ENCODE measurements at places on chromosomes 12 and 14. TPM values are rescaled to one million over a fixed set of nuclear protein-coding genes. Genes with fewer than 3 reads are reported as not detected.

DNA sequence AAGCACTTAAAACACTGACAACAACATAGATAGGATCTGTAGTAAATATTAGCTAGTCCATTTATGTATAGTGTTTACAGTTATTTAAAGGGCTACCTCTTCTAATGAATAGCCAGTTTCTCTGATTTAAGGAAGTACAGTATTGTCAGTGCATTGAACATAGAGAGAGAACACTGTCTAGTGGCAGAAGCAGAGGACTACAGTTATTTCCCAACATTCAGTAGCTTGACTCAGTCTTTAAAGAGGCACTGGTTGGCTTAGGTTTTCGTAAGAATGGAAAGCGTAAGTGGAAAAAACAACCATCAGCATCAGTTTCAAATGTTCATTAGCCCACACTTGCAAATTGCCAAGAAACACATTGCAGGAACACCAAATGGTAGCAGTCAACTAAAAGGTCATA, 125.0 kb upstream of the HMGA2 start:
- DNase-seq: no peak

GRCh38 chr12:9971181-9971580, at the start of gene CLEC12A:
CLEC12A (plus strand) TSS chr12:9971409; CDS start chr12:9971597, 188 bp downstream.
- no peak for DNase-seq

GRCh38 chr14:102661614-102662013, 69.2 kb downstream of the RCOR1 start:
- DNase-seq: no peak

- DNase-seq: no peak
Measured at GRCh38 chr12:29509503-29509902, 12.0 kb upstream of the OVCH1 start.

The OVCH1 gene
- total RNA-seq: not detected

The RDH16 gene
- total RNA-seq: 0.66 TPM

- no peak for DNase-seq
Measured at GRCh38 chr12:122202017-122202416, 1.5 kb upstream of the B3GNT4 start.

The ANKRD33 gene
- 1.6 TPM for total RNA-seq

DNA sequence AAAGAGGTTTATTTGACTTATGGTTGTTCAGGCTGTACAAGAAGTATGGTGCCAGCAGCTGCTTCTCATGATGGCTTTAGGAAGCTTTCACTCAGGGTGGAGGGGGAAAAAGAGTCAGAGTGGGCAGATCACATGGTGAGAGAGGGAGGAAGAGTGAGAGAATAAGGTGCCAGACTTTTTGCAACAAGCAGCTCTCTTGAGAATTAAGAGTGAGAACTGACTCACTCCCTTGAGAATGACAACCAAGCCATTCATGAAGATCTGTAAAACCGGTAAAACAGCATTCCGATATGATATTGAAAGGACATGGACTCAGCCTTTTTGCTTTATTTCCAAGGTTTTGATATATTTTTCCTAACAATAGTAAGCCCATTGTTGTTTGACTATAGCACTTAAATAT, 501.2 kb downstream of the GALC start:
- DNase-seq: no peak

DNA sequence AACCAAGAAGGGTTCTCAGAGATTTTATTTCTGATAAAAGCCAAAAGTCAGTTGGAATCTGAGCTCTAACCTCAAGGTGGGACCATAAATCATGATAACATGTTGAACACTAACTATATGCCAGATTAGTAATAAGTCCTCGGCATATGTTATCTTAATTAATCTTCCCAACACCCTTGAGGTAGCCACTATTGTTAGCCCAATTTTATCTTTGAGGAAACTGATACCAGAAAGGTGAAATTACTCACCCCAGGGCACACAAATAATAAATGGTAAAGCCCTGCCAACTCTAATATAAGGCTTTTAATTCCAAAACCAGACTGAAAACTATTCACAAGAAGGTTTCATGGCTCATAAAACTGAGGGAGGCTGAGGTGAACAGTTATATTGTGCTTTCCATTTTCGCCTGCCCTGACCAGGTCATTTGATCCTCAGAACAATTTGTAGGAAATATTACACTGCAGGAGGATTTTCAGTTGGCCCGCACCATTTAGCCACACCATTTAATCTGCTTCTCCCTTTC, 16.1 kb upstream of the NUAK1 start:
- no peak for DNase-seq

The OR6C6 gene
- total RNA-seq: not detected

The CD4 gene
- total RNA-seq: 0.81 TPM

DNA sequence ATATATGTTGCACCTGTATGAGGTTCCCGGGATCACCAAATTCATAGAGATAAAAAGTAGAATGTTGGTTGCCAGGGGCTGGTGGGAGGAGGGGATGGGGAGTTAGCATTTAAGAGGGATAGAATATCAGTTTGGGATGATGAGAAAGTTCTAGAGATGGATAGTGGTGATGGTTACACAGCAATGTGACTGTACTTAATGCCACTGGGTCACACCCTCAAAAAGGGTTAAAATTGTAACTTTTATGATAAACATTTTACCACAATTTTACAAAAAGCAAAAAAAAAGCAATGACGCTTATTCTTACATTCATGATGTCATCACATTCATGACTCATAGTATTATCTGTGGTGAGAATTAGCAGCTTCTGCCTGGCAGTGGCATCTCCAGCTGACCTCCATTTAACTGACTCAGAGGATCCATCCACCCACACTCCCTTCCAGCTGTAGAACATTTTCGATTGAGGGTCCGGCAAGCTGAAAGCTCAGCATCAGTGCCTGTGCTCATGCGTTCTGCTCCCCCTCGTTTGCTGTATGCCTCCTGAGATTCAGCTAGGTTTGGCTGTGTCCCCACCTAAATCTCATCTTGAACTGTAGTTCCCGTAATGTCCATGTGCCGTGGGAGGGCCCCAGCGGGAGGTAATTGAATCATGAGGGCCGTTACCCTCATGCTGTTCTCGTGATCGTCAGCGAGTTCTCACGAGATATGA, 64.8 kb upstream of the TMEM260 start:
- DNase-seq: no peak

DNA sequence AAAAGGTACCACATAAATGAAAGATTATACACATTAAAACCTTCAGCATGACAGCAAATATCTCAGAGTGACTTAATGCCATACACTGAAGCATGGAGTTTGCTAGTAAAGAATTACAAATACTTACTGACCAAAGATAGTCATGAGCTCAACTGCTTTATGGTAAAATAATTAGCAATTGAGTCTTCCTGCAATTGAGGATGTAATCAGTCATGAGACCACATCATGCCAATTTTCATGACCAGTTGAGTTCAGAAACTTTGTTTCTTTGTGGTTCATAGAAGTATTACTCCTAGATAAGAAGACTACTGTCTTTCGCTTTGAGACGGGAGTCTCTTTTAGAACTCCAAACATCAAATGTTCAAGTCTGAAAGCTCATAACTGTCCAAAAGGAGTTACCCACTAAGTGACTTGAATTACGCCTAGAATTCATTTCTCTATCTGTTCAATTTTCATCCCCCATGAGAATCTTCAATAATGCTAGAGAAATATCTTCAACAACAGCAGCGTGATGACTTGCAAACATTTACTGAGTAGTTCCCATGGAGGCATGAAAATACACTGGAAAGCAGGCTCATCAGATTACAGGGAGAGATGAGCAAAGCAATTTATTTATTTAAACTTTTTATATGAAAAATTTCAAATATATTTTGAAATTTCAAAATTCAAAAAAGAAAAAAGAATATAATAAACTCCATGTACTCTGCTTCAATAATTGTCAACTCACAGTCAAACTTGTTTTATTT, 120.0 kb downstream of the BTG1 start:
- no peak for DNase-seq

The NTS gene
- 219 TPM for total RNA-seq

GRCh38 chr12:93242154-93242972, 135.4 kb upstream of the NUDT4 start:
- no peak for DNase-seq

DNA sequence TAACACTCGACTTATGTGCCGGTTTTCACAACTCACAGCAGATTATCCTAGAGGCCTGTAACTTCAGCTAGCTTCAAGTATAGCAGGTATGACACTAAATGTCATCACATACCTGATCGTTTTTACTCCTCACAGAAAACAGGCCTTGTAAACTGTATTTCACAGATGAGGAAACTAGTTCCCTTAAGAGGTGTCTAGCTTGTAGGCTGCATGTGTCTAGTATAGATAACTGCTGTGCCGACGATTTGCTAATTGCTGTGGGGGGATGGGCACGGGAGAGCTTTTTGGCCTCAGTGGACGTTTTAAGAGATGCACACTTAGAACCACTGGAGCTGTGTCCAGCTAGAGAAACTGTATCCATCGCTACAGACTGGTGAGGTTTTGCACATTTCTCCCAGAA, 78.8 kb downstream of the PAPOLA start:
- no peak for DNase-seq

DNA sequence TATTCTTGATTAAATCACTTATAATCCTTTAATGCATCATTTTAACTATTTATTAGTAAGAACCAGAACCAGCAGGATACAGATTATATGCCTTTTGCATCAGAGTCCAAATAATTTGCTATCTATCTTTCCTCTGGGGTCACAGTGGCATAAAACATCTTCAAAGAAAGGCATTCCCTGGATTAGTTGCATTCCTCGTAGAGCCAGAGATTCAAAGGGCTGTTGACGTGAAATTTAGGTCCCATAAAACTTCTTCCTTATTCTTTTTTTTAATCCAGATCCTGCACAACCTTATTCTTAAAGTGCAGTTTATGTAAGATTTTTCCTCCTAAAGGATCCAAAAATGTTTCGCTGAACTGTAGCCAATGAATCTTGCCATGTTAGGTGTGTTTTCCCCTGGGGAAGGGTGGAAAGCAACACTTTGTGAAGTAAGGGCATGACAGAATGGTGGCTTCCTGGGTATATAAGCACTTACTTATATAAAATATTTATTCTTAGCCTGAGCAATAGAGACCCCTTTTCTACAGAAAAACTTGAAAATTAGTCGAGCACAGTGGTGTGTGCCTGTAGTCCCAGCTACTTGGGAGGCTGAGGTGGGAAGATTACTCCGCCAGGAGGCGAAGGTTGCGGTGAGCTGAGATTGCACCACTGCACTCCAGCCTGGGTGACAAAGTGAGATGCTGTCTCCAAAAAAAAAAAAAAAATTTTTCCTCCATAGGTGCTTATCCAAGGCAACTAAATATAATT, 208.7 kb downstream of the PCNX1 start:
- DNase-seq: no peak

GRCh38 chr12:66678338-66679275, at the start of gene GRIP1:
GRIP1 (minus strand) TSS chr12:66679076; CDS start chr12:66678904, 172 bp downstream.
- DNase-seq: no peak

The MRPL51 gene
- 137 TPM for total RNA-seq

- DNase-seq: no peak
Measured at GRCh38 chr14:59215322-59215721, 26.9 kb downstream of the DAAM1 start.

- no peak for DNase-seq
Measured at GRCh38 chr14:42664190-42664589, 1057.5 kb downstream of the LRFN5 start.

DNA sequence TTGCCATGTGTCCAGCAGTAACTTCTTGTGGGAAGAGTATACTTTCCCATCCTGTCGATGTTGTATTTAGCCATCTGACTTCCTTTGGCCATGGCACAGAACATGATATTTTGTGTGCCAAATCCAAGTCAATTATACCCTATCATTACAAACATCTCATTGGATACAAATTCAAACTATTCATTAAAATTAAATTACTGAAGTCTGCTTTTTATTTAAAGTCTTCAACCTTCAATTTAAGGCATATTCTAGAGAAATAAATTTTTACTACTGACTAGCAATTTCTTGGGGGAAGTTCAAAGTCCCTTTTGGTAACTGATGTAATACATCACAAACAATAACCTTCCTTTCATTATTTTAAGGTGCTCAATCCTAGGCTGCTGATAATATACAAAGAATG, 192.6 kb downstream of the SLC6A15 start:
- no peak for DNase-seq

- no peak for DNase-seq
Measured at GRCh38 chr12:43306066-43306465, 245.9 kb downstream of the ADAMTS20 start.

DNA sequence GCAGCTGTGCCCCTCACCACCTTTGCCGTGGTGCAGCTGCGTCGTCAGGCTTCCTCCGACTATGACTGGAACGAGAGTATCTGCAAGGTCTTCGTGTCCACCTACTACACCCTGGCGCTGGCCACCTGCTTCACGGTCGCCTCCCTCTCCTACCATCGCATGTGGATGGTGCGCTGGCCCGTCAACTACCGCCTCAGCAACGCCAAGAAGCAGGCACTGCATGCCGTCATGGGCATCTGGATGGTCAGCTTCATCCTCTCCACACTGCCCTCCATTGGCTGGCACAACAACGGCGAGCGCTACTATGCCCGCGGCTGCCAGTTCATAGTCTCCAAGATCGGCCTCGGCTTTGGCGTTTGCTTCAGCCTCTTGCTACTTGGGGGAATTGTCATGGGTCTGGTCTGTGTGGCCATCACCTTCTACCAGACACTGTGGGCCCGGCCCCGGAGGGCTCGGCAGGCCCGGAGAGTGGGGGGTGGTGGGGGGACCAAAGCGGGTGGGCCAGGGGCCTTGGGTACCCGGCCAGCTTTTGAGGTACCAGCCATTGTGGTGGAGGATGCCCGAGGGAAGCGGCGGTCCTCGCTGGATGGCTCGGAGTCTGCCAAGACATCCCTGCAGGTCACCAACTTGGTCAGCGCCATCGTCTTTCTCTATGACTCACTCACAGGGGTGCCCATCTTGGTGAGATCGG, 2.6 kb downstream of the GPR162 start:
- DNase-seq: peak; percentile 45

The MSRB3 gene
- 2.8 TPM for total RNA-seq

The ACOT6 gene
- not detected for total RNA-seq

- no peak for DNase-seq
Measured at GRCh38 chr12:130795906-130796305, 43.1 kb downstream of the STX2 start.

DNA sequence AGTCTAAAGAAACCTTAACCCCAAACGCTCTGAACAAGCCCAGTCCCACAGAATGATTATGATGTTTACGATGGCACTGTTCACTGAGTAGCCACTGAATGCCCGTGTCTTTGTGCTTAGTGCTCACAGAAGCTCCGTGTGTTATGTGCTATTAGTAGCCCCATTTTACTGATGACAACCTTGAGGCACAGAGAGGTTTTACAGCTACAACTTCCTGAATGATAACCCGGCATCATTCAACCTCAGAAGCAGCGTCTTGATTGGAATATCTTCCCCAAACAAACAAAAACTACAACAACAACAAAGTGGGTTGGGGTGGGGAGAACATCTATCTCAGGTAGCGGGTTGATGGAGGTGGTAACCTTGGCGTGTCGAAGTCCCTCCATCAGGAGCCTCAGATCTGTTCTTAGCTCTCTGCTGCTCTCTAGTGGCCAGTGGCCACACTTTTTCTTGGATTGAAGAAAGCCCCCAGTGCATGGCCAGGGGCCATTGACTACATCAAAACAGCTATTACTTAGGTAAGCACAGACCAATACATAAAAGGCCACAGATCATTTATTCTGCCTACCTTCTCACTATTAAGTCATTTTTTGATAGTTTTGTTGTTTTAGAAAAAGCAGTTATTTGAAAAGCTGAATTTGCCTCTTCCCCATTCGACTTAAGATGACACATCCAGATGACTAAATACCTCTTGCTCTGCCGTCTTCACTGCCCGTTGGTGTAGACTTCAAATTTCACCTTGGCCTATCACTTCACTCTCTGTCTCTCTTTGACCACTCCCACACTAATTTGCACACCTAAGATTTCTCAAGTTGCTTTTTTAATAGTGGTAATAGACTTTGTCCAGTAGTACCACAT, 376.9 kb downstream of the GALC start:
- DNase-seq: peak; percentile 74

- no peak for DNase-seq
Measured at GRCh38 chr12:125169870-125170269, 104.6 kb downstream of the AACS start.

Measured in H7 (cell line).